ENCODE measurements at places on chromosomes 3 and 15.
A peak's percentile ranks its signal among the peaks of the same experiment; 100 is the strongest.

- no peak for DNase-seq
Observed at GRCh38 chr3:136694321-136694720, 57.9 kb downstream of the STAG1 start.

- DNase-seq = no peak
Observed at GRCh38 chr3:33942483-33943150, 144.2 kb downstream of the PDCD6IP start.

GRCh38 chr15:60328852-60329443 is 68.8 kb downstream of the ANXA2 start:
- no peak for DNase-seq

GRCh38 chr3:28575746-28576613 is 227.4 kb upstream of the AZI2 start:
- peak; percentile 85 for DNase-seq

DNA sequence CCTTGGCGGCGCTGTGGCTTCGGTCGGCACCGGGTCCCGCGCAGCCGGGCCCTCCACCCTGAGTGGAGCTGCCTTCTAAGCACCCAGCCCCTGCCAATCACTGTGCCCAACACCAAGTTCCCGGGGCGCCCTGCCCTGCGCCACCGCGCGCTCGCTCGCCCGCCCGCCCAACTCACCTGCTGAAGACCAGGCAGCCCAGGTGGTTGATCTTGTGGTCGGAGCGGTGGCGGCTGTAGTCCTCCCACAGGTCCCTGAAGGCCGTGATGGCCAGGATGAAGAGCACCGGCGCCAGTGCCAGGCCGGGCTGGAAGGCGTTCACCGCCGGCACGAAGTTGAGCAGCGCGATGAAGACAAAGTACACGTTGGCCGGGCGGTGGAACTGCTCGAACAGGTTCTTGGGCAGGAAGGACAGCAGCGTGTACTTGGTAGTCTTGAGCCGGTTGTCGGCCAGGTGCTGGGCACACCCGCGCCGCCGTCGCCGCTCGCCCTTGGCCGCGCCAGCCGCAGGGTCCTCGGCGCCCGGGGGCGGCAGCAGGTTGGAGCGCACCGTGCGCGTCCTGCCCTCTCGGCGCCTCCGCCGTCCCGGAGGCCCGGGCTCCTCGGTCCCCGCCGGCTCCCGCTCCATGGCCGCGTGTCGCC is 536 bp downstream of the ATP10A start:
- no peak for DNase-seq

DNA sequence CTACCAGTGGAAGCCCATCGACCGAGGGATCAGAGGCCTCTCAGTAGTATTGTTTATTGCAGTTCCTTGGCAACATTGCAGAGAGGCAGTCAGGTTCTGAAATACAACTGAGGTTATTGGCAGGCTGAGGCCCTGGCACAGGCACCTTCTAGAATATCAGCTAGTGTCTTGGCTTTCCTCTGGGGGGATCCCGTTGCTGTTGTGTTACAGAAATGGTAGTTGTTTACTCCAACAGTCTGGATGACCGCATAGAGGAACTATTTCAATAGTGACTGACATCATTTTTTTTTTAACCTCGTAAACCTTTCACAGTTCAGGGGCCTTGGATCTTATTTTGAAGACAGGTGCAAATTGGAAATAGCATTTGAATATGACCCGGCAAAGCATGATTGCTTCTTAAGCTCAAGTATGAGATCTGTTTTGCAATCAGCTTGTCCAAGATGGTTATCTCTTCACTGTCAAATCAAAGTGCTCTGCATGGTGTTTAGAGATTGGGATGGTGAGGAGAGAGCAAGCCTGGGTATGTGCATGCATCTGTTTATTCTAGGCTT is 63.9 kb downstream of the PGPEP1L start:
- DNase-seq = no peak

- DNase-seq = no peak
Observed at GRCh38 chr15:64493641-64494040, 33.3 kb downstream of the ZNF609 start.

GRCh38 chr3:134462331-134462941 is 23.3 kb downstream of the ANAPC13 start:
- DNase-seq = no peak

DNA sequence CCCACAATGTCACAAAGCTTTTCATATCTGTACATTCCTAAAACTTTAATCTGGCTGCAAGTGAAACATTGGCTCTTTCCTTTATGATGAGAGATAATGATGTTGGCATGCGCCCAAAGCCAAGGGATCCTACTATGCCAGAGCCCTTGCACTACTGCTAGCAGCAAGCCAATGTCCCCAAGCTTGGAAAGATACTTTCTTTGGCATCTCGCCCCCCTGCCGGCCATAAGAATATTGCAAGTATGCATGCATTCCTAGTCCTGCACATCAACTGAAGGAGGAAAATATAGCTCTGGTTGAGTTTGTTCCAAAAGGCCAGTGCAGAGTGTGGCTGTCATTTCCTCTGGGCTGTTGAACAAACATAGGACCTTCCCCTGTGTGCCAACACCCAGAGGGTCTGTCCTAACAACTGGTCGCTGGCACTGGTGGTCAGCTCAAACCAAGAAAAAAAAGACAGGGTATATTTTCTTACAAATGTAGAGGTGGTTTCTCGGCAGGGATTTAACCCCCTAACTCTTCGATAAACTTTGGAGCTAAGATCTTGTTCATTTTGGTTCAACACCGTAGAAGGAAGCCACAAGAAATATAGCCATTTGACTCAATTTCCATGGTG is 120.9 kb upstream of the ZBED2 start:
- DNase-seq = no peak

DNA sequence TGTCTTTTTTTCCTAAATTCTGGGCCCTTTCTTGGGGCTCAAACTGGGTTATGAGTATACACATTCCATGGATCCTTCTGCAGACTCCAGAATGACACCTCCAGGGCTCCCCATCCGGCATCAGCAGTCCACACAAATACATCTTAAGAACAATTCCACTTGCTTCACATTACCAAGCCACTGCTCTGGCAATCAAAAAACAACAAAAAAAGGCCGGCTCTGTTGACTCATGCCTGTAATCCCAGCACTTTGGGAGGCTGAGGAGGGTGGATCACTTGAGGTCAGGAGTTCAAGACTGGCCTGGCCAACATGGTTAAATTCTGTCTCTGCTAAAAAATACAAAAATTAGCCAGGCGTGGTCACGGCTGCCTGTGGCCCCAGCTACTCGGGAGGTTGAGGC is 49.9 kb upstream of the LPP start:
- no peak for DNase-seq

GRCh38 chr15:40307421-40308211 is at the start of gene PLCB2:
Gene PLCB2, minus strand, starts transcription at chr15:40307935. Its CDS starts 263 bp downstream, at chr15:40307672.
- no peak for DNase-seq

DNA sequence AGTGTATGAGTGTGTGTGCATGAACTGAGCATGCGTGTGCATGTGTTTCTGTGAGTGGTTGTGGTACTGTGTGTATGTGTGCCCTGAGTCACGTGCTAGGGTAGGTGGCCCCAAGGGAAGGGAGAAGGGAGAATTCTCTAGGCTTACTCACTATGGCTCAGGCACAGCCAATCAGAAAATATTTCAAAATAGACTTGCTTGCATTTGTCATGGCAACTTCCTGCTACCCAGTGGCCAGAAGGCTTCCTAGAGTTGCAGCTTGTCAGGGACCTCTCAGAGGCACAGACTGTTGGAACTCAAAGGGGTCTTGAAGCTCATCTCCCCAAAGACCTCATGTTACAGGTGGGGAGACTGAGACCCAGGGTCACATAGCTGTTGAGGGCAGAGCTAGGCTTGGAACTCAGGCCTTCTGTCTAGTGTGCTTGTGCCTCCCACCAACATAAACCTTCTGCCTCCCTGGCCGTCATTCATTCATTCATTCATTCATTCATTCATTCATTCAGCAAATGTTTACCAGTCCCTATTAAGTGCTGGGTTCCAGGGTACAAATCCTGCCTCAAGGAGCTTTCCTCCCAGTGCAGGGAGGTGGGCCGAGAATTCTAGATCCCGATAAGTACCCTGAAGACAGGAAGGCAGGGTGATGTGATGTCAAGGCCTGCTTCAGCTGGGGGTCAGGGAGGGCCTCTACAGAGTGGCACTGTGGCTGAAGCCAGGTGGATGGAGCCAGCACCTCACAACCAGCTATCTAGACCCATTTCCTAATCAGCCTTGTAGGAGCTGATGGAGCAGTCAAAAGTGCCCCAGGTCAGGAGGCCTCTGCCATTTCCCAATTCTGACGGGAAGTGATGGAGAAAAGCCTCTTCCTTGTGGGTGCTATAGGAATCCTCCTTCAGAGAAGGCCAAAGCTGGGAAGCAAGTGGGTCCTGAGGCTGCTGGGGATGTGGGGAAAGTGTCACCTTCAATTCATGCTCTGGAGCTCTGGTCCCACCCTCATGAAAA is 10.9 kb upstream of the RFT1 start:
- DNase-seq = no peak

GRCh38 chr3:24793896-24794295 is 299.2 kb upstream of the THRB start:
- DNase-seq = peak; percentile 32

DNA sequence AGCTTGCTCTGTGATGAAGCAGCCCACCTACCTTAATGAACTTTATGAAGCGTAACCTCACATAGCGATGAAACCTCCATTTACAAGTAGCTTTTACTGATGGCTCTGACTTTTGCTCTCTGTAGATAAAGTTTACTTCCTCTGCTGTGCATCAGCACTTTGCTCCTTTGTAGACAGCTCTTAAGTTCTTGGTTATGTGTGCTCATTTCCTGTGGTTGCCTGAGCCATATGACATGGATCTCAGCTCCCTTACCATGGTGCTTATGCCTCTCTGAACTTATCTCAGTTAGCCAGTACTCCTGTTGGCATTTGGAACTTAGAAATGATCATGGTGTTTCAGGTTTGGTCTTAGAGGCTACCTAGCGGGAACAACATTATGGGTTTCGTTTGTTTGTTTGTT is 7.8 kb downstream of the MFSD1 start:
- no peak for DNase-seq

- no peak for DNase-seq
Observed at GRCh38 chr15:45641374-45641781, 6.5 kb downstream of the SQOR start.

DNA sequence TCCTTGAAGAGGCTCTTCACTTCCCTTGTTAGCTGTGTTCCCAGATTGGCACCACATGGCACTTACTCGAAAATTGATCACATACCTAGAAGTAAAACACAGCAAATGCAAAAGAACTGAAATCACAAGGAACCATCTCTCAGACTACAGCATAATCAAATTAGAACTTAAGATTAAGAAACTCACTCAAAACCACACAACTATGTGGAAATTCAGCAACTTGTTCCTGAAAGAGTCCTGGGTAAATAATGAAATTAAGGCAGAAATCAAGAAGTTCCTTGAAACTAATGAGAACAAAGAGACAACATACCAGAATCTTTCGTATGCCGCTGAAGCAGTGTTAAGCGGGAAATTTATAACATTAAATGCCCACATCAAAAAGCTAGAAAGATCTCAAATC is 566.3 kb upstream of the TGFBR2 start:
- no peak for DNase-seq

GRCh38 chr3:102339671-102340070 is 95.1 kb upstream of the ZPLD1 start:
- DNase-seq = no peak

DNA sequence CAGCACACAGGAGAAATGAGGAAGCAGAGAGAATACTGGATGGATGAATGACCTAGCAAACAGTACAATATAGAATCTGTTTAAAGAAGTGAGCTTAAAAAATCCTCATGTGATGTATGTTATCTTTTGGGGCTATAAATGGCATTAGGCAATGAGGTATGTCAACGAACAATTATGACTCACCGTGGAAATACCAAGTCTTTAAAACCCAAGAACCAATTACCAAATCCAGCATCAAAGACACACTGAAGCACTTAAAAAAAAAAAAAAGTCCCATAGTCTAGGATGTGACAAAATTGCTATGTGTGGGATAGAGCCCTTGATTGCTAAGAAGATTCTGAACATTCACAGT is 36.3 kb upstream of the HERC1 start:
- DNase-seq = no peak

DNA sequence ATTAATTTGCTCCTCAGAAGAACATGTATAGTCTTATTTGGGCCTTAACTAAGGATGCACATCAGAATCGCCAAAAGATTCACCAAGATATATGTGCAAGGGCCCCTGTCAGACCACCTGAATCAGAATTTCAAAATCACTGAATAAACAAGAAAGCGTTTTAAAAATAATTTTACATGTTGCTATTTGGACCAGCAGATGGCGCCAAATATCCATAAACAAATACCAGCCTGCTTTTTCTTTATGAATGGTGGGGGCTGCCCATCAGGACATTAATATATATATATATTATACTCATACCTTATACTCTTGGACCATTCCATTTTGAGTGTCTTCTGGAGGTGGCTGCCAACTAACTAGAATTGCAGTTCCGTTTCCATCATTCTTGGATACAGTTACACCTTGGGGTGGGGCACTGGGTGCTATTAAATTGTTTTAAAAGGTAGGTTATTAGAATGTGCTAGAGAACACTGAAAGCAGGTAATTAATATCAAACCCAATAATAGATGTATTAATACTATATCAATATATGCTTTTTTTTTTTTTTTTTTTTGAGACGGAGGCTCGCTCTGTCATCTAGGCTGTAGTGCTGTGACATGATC is 1108.3 kb downstream of the ROBO1 start:
- peak; percentile 66 for DNase-seq

DNA sequence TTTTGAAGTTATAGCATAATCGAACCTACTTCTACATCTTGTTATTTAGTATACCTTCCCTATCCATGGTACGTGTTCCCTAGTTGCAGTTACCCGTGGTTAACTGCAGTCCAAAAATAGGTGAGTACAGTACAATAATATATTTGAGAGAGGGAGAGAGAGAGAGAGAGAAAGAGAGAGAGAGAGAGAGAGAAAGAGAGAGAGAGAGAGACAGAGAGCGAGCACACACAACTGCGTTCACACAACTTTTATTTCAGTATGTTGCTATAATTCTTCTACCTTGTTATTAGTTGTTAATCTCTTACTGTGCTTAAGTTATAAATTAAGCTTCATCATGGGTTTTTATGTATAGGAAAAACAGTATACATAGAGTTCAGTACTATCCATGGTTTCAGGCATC is 928.1 kb downstream of the TUSC7 start:
- no peak for DNase-seq

DNA sequence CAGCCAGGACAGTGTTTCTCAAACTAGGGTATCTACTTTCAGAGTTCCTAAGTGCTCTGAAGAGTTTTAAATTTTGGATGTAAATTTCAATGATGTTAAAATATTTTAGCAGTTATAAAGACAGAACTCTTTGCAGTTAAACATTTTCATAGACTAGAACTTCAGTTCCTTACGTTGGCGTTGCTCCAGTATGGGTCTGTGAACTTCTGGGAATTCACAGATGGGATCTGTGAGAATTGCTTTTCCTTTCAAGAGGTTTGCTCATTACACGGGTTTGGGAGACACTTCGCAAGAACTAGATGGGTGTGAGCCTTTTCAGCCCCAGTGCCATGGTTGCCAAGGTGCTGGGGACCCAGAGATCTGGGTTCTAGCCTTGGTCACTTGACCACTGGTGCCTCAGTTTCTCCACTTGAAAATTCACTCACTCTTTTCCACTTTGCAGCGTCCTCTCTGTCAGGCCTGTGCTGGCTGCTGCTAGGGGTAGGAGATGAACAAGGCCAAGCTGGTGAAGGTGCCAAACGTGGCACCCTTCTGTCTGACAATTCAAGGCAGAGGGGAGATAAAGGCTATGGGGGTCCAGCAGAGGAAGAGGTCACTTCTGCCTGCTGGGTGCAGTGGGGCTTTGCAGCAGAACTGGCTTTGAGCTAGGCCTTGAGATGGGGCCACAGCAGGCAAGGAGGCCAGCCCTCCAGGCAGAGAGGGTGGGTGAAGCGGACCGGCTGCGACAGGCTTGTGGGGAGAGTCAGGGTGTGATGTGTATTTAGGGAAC is 48.1 kb downstream of the EPHB3 start:
- no peak for DNase-seq

- DNase-seq = no peak
Observed at GRCh38 chr3:150742679-150743078, 20.3 kb downstream of the SIAH2 start.

Measured in NCI-H1417 (cell line).